ENCODE measurements at places on chromosomes 3 and 15. TPM values are rescaled to one million over a fixed set of nuclear protein-coding genes. Genes with fewer than 3 reads are reported as not detected.

DNA sequence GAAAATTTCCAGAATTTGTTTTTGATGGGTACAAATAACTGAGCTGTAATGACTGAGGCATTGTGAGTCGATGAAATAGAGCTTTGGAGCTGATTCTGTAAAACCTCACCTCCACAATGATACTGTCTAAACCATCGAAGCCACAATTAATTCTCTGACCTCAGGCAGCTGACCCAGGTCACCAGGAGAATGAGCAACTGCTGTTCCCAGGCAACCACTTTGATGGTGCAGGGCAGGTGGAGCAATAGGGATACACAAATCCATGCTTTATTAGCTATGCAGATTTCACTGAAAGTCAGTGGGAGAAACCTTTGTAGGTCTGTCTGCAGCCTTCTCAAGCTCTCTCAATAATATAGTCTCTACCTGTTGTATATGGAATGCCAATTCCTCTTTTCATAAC is 204.4 kb downstream of the RYR3 start:
- H3K27me3 ChIP-seq = no peaks in the 10 kb centered on the region
- no peak for DNase-seq
- H3K36me3 ChIP-seq = no peaks in the 10 kb centered on the region
- no peak overlapping the region for H3K27ac ChIP-seq
- no peaks in the 10 kb centered on the region for H3K4me1 ChIP-seq

DNA sequence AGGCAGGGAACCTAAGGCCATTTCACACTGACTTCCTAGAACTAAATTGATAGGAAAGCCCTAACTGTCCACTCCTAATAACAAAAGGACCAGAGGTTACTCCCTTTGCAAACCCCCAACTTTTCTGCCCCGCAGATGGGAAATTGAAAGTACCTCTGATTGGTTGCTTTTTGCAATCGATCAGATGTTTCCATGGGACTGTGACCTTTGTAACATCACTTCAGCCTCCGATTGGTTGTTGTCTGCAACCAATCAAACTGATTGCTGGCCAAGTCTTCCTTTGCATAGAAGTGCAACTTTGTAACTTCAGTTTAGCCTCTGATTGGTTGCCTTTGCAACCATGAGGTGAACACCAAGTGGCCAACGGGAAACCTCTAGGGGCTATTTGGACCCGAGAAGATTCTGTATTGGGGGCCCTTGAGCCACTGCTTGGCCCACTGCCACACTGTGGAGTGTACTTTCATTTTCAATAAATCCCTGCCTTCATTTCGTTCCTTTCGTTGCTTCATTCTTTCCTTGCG is 11.3 kb upstream of the KNL1 start:
- H3K36me3 ChIP-seq = no peaks in the 10 kb centered on the region
- no peaks in the 10 kb centered on the region for H3K27me3 ChIP-seq
- no peak for DNase-seq

The GOLGA8G gene
- total RNA-seq = not detected

- no peak for DNase-seq
- H3K4me1 ChIP-seq = peaks cover 30% of the 10 kb centered on the region
- H3K27ac ChIP-seq = no peak overlapping the region
- no peak overlapping the region for H3K4me3 ChIP-seq
Measured at GRCh38 chr3:152208439-152208838, 60.3 kb upstream of the MBNL1 start.

GRCh38 chr3:71300951-71301393 is 282.6 kb downstream of the FOXP1 start:
- H3K36me3 ChIP-seq = no peaks in the 10 kb centered on the region
- DNase-seq = no peak
- no peak overlapping the region for H3K27ac ChIP-seq
- no peaks in the 10 kb centered on the region for H3K27me3 ChIP-seq
- no peak overlapping the region for H3K4me3 ChIP-seq
- H3K4me1 ChIP-seq = no peaks in the 10 kb centered on the region

The ELL3 gene
- total RNA-seq = 0.56 TPM

DNA sequence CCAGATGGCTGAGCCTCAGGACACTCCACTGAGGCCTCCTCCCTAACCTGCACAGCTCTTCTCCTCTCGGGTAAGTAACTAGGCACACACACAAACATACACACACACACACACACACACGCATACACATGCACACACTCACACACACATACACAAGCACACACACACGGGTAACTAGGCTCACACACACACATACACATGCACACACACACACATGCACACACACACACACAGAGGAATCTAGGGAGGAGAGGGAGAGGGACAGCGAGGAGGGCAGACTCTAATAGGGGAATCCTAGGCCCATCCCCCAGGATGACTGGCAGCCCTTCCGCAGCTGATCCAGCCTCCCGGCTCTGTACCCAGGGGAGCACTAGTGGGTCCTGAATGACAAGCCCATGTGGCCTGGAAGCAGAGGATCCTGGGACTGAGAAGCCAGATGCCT is 177.4 kb upstream of the LINGO1 start:
- no peaks in the 10 kb centered on the region for H3K27me3 ChIP-seq
- H3K27ac ChIP-seq = no peak overlapping the region

The ZDHHC19 gene
- total RNA-seq = not detected

DNA sequence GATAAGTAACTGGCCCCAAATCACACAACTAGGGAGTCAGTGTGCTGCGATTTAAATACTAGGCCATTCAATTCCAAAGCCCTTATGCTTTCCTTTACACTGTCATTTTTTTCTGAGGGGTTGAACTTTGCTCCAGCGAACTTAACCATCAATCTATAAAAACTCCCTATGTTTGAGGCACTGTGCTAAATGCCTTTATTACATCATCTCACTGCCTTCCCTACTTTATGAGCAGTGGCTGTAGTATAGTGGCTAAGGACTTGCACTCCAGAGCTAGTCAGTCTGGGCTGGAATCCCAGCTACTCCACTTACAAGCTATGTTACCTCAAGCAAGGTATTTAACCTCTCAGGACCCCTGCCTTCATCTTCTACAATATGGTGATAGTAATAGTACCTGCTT is 26.9 kb upstream of the WDR72 start:
- no peak overlapping the region for H3K27ac ChIP-seq
- H3K4me3 ChIP-seq = no peak overlapping the region
- no peaks in the 10 kb centered on the region for H3K27me3 ChIP-seq
- no peaks in the 10 kb centered on the region for H3K36me3 ChIP-seq

GRCh38 chr3:54822206-54822605 is 105.7 kb downstream of the LRTM1 start:
- no peaks in the 10 kb centered on the region for H3K36me3 ChIP-seq
- no peak overlapping the region for H3K4me3 ChIP-seq
- no peaks in the 10 kb centered on the region for H3K27me3 ChIP-seq
- DNase-seq = no peak
- H3K27ac ChIP-seq = no peak overlapping the region

The SRGAP3 gene
- 13.9 TPM for total RNA-seq

GRCh38 chr3:78660957-78661356 is 1106.8 kb downstream of the ROBO1 start:
- H3K36me3 ChIP-seq = no peaks in the 10 kb centered on the region
- no peaks in the 10 kb centered on the region for H3K27me3 ChIP-seq
- DNase-seq = no peak
- no peaks in the 10 kb centered on the region for H3K4me1 ChIP-seq
- no peak overlapping the region for H3K4me3 ChIP-seq
- no peak overlapping the region for H3K27ac ChIP-seq

The ALG1L2 gene
- not detected for total RNA-seq

GRCh38 chr3:122946185-122946584 is 81.4 kb downstream of the SEMA5B start:
- H3K4me1 ChIP-seq = no peaks in the 10 kb centered on the region
- H3K27ac ChIP-seq = no peak overlapping the region
- H3K27me3 ChIP-seq = no peaks in the 10 kb centered on the region
- no peak overlapping the region for H3K4me3 ChIP-seq

GRCh38 chr3:116155841-116156240 is 289.4 kb downstream of the LSAMP start:
- H3K27me3 ChIP-seq = no peaks in the 10 kb centered on the region
- H3K27ac ChIP-seq = no peak overlapping the region
- H3K4me3 ChIP-seq = no peak overlapping the region
- H3K4me1 ChIP-seq = no peaks in the 10 kb centered on the region

DNA sequence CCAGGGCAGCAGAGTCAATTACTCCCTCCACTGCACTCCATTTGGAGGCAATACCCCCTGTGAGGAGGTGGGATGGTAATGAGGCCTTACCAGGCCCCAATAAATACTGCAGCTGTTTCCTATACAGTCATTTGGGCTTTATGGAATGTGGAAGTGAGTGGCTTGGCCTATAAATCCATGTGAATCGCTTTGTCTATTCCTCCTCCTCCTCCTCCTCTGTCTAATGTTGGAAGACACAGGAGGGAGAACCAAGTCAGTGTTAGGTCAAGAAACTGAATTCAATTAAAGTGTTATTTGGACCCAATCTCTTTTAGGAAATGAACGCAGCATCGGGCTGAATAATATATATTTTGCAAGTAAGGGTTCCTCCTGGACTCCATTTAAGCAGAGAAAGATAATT is 17.3 kb upstream of the SRGAP3 start:
- H3K4me1 ChIP-seq = no peaks in the 10 kb centered on the region
- no peak overlapping the region for H3K4me3 ChIP-seq
- H3K27ac ChIP-seq = no peak overlapping the region
- H3K27me3 ChIP-seq = no peaks in the 10 kb centered on the region
- no peaks in the 10 kb centered on the region for H3K36me3 ChIP-seq

DNA sequence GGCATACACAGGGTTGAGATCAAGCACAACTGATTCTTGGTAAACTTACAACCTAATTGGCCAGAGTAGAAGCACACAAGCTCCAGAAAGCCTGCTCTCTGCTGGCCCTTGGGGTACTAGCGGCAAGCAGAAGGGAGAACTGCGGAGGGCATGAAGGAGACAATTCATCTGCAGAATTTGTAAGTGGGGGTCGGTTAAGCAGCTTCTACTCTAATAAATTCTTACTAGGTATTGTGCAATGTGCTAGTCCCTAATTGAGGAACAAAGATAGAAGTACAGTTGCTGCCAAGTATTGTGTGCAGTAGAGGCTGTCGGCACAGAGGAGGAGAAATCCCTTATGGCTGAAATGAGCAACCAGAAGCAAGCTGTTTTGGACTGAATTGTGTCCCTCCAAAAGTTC is 91.2 kb upstream of the VEPH1 start:
- H3K27ac ChIP-seq = no peak overlapping the region
- no peak overlapping the region for H3K4me3 ChIP-seq
- peaks cover 6% of the 10 kb centered on the region for H3K27me3 ChIP-seq
- H3K36me3 ChIP-seq = no peaks in the 10 kb centered on the region
- peaks cover 9% of the 10 kb centered on the region for H3K4me1 ChIP-seq

DNA sequence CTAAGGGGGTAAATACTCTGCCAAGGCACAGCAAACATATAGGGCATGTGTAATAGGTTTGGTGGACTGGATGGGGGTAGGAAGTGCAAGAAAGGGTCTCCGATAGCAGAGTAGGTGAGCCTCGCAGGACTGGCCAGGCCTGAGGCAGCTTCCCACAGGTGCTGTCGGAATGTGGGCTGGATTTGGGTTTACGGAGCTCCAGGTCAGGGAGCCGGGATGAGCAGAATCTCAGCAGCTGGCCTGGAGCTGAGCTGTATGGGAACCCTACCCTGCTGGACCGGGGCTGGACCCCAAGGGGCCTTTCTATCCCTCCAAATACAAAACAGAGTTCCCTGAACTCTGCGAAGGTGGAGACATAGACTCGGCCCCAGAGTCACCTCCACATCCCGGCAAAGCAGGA is 15.0 kb downstream of the KLF15 start:
- no peak for DNase-seq
- no peak overlapping the region for H3K27ac ChIP-seq
- H3K4me3 ChIP-seq = no peak overlapping the region
- H3K36me3 ChIP-seq = no peaks in the 10 kb centered on the region
- H3K4me1 ChIP-seq = peaks cover 21% of the 10 kb centered on the region
- no peaks in the 10 kb centered on the region for H3K27me3 ChIP-seq

The TUSC7 gene
- total RNA-seq = not detected

DNA sequence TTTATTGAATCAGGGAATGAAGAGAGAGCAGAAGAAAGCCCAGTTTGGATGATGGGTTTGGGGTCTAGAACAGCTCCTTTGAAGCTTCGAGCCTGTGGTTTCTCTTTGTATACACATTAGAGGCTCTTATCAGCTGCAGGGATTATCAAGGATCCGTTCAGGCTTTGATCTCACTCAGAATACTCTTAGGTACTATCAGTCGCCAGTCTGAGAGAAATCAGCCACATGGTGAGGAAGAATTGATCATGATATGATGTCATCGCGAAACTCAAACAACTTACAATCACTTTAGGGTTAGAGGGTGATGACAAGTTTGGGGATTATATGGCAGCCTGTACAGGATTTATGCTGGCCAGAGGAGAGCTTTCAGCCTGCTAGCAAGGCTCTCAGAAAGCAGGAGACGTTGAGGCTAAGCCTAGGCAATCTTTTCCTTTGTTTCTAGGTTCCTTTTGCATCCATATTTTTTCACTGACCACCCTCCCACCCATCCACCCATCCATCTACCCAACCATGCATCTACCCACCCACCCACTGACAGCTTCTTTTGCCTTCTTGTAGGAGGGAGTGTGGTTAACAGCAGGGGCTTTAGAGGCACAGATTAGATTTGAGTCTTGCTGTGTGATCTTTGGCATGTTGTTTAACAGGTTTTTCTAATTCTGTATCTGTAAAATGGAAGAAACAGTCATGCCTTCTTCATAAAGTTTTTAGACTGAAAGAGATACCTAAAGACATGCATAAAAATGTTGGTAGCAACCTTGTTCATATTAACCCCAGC is 330.4 kb upstream of the LRRFIP2 start:
- H3K27ac ChIP-seq = no peak overlapping the region
- H3K4me3 ChIP-seq = no peak overlapping the region
- H3K27me3 ChIP-seq = no peaks in the 10 kb centered on the region
- no peak for DNase-seq
- peaks cover 71% of the 10 kb centered on the region for H3K36me3 ChIP-seq
- H3K4me1 ChIP-seq = peaks cover 21% of the 10 kb centered on the region

GRCh38 chr3:122984007-122984406 is 43.6 kb downstream of the SEMA5B start:
- H3K4me1 ChIP-seq = peaks cover 16% of the 10 kb centered on the region
- H3K27ac ChIP-seq = no peak overlapping the region
- no peak overlapping the region for H3K4me3 ChIP-seq
- no peaks in the 10 kb centered on the region for H3K27me3 ChIP-seq

DNA sequence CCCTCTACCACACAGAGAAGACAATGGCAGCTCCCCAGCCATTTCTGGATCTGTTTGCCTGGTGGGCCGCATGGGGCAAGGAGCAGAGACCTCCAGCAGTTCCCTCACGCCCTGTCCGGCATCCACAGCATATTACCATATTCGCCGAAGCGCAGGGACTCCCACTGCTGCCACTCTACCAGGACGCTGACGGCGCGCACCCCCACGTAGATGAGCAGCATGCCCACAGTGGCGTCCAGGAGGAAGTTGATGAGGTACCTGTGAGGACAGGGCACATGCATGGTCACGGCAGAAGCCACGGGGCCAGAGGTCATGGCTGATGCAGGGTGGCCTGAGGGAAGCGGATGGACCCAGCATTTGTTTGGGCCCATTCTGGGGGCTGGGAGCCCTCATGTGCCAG is 14.8 kb upstream of the MUSTN1 start:
- no peaks in the 10 kb centered on the region for H3K36me3 ChIP-seq
- DNase-seq = no peak
- no peak overlapping the region for H3K27ac ChIP-seq

GRCh38 chr3:65871305-65872141 is 167.2 kb downstream of the MAGI1 start:
- H3K4me1 ChIP-seq = no peaks in the 10 kb centered on the region
- no peaks in the 10 kb centered on the region for H3K27me3 ChIP-seq
- DNase-seq = peak; percentile 62
- H3K36me3 ChIP-seq = no peaks in the 10 kb centered on the region

GRCh38 chr15:38647683-38648082 is 83.1 kb upstream of the RASGRP1 start:
- H3K4me1 ChIP-seq = no peaks in the 10 kb centered on the region
- no peak overlapping the region for H3K4me3 ChIP-seq
- no peaks in the 10 kb centered on the region for H3K36me3 ChIP-seq

All from heart right ventricle (tissue), 16 donors.